ENCODE measurements at places on chromosomes 1 and 21.

DNA sequence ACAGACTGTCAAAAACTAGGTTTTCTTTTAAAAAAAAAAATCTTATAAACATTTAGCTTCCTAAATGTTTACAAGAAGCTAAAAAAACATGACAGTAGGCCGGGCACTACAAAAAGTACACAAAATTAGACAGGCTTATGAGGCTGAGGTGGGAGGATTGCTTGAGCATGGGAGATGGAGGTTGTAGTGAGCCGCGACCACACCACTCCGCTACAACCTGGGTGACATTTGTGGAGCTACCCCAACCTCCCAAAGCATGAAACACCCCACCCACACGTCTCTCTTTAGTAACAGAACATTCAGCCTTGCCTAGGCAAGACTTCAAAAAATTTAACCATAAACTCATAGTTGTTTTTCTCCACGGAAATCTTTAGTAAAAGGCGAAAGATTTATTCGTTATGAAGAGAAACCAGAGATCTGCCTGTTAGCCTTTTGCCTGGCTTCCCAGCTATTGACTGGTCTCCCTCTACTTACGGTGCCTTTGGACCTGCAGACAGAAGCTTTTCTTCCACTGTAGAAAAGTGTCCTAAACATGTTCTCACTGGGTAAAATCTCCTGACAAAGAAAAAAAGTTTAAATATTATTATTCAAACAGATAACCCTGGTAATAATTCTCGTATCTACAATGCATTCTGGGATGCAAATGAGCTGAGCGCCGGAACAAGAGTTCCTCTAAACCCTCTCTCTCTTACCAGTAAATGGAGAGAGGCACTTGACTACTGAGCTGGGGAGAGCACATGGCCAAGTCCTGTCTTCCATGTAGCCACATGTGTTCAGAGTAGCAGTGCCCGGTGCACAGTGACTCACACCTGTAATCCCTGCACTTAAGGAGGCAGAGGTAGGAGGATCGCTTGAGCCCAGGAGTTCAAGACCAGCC lies 9.2 kb downstream of the RNU5D-1 start:
- peak; percentile 73 for DNase-seq

GRCh38 chr1:24415910-24416665 lies 486 bp downstream of the NIPAL3 start:
- DNase-seq, result no peak

GRCh38 chr1:100921110-100921706 lies 25.3 kb downstream of the SLC30A7 start:
- no peak for DNase-seq

GRCh38 chr1:160159846-160160245 lies 8.4 kb downstream of the ATP1A4 start:
- DNase-seq, result no peak

DNA sequence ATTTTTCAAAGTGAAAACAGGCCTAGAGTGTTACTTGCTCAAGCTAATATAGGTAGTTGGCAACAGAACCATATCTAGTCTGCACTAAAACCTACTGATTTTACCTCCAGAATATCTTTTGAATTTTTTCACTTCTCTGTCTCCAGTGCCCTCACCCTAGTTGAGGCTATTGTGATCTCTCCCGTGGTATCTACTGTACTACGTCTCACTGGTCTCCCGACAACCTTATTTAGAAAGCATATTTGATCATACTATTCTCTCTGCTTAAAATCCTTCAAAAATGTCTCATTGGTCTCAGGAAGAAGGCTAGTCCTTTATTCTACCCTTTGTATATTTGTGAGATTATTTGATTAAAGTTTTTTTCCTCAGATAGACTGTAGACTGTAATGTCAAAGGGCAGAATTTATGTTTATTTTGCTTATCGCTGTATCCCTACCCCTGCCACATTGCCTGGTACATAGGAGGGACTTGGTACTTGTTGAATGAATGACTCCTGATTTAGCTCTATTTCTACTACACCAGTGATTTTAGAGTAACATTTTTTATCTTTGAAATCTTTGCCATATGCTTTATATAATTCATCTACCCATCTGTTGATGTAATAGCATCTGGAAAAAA lies 135.5 kb upstream of the KIAA1614 start:
- DNase-seq, result no peak

DNA sequence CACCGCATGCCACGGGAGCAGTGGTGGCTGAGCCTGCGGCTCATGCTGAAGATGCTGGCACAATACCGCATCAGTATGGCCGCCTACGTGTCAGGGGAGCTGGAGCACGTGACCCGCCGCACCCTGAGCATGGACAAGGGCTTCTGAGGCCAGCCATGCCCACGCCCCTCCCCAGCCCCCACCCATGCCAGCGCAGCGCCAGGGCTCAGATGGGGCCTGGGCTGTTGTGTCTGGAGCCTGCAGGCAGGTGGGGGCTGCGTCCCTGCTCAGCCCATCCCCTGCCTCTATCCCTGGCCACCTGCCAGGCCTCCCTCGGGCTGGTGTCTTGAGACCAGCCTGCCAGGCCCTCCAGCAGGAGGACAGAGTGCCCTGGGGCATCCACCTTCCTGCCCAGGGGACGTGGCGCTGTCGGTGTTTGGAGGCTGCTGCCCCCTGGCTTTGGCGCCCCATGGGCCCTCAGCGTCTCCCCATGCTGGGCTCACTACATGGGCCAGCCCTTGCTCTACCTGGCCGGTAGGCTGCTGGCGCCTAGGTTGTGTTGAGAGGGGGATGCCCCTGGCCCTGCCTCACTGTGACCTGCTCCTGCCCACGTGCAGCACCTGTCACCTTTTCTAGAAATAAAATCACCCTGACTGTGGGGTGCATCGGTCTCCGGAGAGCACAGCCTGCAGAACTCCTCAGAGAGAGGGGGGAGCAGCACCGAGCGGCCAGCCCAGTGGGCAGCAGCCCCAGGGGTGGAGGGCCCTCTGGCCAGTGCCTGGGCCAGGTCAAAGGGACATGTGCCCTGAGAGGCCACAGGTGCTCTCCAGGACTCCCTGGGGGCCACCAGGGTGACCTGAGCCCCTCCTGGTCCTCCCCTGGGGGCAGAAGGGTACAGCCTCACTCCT lies 12.2 kb downstream of the CFAP410 start:
- no peak for DNase-seq

GRCh38 chr1:160658814-160659193 lies 12.0 kb upstream of the SLAMF1 start:
- no peak for DNase-seq

GRCh38 chr21:42666925-42667324 lies 13.5 kb downstream of the PDE9A start:
- DNase-seq, result no peak

DNA sequence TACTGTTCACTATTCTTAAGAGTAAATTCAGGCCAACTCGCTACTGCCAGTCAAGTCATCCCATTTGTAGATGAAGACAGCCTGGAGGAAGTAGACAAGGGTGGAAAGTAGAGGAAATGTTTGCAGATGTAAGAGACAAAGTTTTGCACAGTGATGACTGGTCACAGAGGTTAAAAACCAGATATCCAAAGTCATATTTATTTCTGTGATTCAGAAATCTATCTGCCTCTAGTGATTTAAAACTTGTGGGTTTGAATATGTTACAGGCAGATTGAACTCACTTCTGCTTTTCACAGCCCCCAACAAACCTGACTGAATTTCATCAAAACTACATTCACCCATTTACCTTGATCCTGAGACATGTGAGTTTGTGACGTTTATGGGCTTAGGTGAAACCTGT lies 484.7 kb upstream of the C1orf87 start:
- DNase-seq, result no peak

All from sigmoid colon (tissue), 7 donors.